ENCODE measurements at places on chromosomes 2 and 18.

- DNase-seq, result peak; percentile 35
These were observed 510 bp downstream of the RNF149 start for GRCh38 chr2:101307950-101308431.

- DNase-seq, result peak; percentile 24
These were observed 73.1 kb downstream of the EIF2AK3 start for GRCh38 chr2:88554189-88554588.

GRCh38 chr2:218021536-218022071 is 18.8 kb upstream of the TNS1 start:
- DNase-seq, result peak; percentile 10

- DNase-seq, result no peak
These were observed 75.3 kb downstream of the GALNT3 start for GRCh38 chr2:165718610-165719210.

GRCh38 chr2:31384771-31385276 is 29.7 kb downstream of the XDH start:
- DNase-seq, result no peak

DNA sequence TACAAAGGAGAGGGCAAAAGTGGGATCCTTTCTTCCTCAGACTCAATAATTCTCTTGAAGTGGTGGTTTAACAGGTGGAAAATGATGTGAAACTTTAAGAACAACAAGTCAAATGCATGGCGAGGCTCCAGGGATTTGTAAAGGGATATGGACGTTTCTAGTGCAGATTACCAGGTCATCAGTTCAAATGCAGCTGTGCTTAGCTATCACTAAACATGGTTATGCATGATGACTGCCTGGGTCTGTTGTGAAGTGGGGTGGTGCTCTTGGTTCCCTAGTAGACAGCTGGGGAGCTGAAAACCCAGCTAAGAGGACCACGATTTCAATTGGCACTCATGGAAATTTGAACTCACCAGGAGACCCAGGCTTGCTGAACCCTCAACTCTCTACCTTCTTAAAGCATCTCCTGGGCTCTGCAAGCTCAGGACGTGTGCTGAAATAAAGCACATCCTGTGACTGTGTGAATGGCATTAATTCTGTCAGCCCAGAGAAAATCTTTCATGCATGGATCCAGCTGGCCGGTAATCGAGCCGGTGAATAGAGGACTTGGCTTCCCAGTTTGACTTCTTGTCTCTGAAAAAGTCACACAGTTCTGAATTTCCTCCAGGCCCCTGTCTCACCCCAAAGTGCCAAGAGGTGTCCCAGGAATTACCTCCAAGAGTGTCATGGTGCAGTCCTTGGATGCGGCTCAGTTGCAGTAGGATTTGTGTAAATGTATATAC is 146.1 kb downstream of the MTX2 start:
- no peak for DNase-seq

- DNase-seq, result no peak
These were observed 89.6 kb upstream of the SETBP1 start for GRCh38 chr18:44590956-44591670.

DNA sequence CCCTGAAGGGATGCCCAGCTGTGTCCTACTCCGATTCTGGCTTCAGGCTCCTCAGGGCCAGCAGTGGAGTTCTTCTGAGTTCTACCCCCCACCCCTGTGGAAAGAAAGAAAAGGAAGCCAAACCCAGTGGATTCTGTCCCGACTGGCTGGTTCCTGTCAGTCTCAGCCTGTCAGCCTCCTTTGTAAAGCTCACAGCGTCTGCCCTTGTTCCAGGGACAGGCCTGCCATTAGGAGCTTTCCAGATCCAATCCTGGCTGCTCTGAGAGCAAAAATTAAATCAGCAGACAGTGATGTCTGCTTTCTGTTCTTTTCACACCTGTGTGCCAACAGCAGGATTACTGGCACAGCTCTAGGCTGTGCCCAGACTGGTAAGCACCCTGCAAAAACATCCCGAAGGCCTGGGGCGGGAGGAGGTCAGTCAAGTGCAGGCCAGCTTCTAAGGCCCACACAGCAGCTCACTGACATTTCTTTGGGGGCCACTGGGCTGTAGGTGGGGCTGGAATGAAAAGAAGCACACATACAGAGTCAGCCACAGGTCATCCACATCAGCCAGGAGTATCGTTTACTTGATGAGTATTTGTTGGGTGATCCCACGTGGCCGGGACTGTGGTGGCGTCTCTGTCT is 69.1 kb downstream of the EHD3 start:
- no peak for DNase-seq

- no peak for DNase-seq
These were observed 2.9 kb downstream of the ALKAL2 start for GRCh38 chr2:284896-285492.

DNA sequence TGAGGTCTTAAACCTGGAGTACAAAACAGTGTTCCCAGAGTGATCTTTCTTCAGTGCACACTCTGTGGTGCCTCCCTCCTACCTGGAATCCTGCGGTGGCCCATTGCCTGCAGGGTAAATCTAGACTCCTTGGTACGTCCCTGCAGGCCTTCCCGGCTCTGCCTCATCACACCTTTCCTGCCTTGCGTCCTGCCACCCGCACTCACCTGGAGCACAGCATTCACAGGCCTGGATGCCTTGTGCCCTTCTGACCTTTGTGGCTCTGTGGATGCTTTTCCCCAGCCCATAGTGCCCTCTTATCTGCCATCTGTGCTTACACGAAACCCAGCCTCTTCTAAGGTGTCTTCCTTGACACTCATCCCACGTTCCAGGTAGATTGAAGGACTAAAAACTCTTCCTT is 62.7 kb downstream of the PRKRA start:
- DNase-seq, result no peak

- no peak for DNase-seq
These were observed 61.7 kb downstream of the PLB1 start for GRCh38 chr2:28557389-28558131.

All from WTC11 (cell line).